ENCODE measurements at places on chromosomes 1 and 21.

- no peak for DNase-seq
Measured at GRCh38 chr1:180926164-180926981, 13.7 kb downstream of the KIAA1614 start.

GRCh38 chr1:39102537-39103327, 76.6 kb downstream of the NDUFS5 start:
- no peak for DNase-seq

GRCh38 chr1:203671521-203672278, 45.1 kb downstream of the ATP2B4 start:
- DNase-seq: no peak

GRCh38 chr1:244974106-244974505, 109.8 kb upstream of the HNRNPU start:
- no peak for DNase-seq

- no peak for DNase-seq
Measured at GRCh38 chr1:36835017-36835695, 199.2 kb downstream of the GRIK3 start.

- DNase-seq: no peak
Measured at GRCh38 chr1:58338081-58338480, 208.4 kb downstream of the OMA1 start.

DNA sequence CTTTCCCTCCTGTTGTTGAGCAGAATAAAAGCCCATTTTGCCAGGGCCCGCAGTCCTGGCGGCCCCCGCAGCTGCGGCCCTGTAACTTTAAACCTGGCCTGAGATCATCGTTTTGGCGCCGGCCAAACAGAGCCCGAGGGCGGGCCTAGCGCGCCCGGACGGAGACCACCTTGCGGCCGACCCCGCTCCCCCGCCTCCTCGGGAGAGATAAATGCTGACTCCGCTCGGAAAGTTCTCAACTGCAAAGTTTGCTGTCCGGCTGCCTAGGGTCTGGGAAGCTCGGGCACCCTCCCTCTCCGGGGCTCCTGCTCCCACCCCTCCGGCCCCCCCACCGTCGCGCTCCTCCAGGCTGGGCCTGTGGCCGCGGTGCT, at the start of gene PDPN:
PDPN (plus strand) TSS at position 238 of the 371 bp plus-strand sequence. CDS start 202 bp downstream, outside the sequence.
- DNase-seq: no peak

GRCh38 chr1:155650231-155650757, 38.3 kb downstream of the YY1AP1 start:
- no peak for DNase-seq

DNA sequence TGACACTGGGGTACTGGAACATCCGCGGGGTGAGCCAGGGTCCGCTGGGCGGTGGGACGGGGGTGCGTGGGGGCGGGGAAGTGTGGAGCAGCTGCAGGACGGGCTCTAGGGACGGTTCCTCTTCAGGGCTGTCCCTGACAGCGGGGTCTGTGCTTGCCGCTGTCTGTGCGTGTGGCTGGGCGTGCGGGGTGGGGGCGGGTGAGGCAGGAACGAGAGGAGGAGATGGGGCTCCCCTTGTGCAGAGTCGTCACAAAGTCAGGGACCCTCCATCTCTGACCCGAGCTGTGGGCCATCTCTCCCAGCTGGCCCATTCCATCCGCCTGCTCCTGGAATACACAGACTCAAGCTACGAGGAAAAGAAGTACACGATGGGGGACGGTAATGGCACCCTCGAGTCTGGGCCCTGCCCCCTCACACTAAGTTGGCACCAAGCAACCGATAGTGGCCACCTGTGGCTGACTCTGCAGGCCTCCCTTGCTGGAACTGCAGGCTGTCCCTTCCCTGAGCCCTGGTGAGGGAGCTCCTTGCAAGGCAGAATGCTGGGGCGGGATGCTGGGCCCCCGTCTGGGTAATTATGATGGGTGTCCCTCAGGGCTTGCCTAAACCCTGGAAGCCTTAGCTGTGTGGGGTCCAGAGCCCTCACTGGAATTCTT, 392 bp downstream of the GSTM2 start:
- no peak for DNase-seq

- no peak for DNase-seq
Measured at GRCh38 chr1:3530086-3530925, 75.8 kb downstream of the ARHGEF16 start.

- no peak for DNase-seq
Measured at GRCh38 chr1:41582004-41582325, 97.5 kb upstream of the EDN2 start.

DNA sequence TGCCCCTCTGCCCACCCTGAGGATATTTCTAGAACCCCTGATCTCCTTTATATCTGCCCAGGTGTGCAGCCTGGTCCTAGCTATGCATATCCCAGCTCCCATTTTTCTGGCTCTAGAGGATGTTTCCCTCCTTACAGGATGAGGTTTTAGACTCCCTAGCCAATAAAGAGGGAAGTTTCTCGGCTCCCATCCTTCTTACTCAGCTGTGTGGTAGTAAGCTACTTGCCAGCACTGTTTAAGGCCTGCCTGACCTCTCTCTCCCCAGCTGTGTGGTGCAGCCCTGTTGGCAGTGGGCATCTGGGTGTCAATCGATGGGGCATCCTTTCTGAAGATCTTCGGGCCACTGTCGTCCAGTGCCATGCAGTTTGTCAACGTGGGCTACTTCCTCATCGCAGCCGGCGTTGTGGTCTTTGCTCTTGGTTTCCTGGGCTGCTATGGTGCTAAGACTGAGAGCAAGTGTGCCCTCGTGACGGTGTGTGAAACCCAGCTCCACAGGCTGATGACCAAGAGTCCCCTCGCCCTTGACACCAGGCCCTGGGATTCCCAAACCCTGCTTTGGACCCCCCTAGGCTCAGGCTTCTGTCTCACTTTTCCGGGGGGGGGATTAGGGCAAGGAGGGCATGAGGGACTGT, 7.8 kb upstream of the P3R3URF start:
- DNase-seq: no peak

GRCh38 chr1:234230414-234230862, 142.8 kb upstream of the COA6 start:
- no peak for DNase-seq

GRCh38 chr1:162251102-162251501, 125.6 kb downstream of the SPATA46 start:
- DNase-seq: no peak

GRCh38 chr1:31587720-31588423, 11.6 kb downstream of the TINAGL1 start:
- DNase-seq: no peak

- DNase-seq: no peak
Measured at GRCh38 chr1:19374926-19375325, 62.8 kb downstream of the SLC66A1 start.

- no peak for DNase-seq
Measured at GRCh38 chr1:151510020-151510405, 1.2 kb upstream of the CGN start.

DNA sequence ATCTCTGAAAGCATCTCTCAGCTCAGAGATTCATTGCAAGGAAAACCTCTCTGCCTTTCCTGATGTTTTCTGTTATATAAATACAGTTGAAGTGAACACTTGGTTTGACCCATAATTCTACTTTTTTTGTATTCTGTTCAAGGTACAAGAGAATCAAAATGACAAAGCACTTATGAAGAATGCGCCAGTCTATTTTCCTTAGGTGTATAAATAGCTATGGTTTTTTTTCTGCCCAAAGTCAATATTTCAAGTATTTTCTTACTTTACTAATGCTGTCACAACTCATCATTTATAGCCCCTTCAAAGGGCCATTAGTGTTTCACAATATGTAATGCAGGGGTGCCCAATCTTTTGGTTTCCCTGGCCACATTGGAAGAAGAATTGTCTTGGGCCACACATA, 142.5 kb upstream of the C1orf105 start:
- no peak for DNase-seq

GRCh38 chr1:162169031-162169790, 99.7 kb downstream of the NOS1AP start:
- no peak for DNase-seq

- no peak for DNase-seq
Measured at GRCh38 chr1:119987686-119988085, 81.8 kb downstream of the NOTCH2 start.

DNA sequence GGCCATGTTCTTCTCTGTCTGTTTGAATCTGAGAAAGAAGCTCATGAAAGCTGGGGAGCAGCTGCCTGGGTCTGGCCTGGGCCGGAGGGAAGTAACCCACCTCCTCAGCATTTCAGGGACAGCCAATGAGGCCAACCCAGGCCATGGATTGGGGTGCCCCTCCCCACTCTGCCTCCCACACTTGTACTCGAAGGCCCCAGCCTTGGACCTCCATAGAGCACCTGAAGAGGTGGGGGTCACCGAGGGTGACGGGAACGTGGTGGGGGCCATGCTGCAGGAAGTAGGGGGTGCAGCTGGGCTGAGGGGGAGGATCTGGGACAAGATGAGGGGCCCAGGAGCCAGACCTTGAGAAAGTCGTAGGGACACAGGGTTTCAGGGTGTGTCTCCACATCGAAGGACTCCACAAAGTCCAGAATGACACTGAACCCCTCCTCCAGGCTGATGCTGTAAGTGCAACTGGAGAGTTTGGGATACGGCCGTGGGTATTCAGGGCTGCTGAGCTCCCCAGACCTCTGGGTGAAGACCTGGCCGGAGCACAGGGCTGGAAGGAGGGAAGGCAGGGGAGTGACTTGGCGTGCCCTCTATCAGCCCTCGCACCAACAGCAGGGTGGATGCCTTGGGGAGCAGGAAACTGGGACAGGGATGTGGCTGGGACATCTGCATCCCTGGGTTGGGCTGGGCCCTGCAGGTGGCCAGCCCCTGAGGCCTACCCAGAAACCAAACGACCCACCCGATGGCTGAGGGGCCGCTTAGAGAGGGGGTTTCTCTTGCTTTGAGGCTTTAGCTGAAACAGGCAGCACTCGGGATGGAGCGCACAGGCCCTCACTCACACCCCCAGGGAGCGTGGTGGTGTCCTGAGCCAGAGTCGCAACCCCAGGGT, 3.8 kb downstream of the MASP2 start:
- no peak for DNase-seq

DNA sequence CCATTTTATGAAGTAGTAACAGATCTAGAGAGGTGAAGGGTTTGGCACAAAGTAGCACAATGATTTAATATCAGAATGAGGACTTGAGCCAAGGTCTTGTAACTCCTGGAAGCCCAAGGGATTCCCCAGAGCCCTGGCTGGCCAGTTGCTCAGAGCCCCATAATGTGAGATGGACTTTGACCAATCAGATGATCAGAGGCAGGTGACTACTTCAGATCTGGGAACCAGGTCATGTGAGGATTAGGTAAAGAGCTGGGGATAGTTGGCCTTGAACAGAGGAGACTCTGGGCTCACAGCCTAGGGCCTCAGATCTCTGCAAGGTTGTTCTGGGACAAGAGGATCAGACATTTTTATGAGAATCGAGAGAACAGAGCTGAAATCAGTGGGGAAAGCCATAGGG, 18.9 kb downstream of the SHISAL2A start:
- DNase-seq: no peak

- DNase-seq: no peak
Measured at GRCh38 chr1:116751146-116751545, 3.1 kb upstream of the CD2 start.

- no peak for DNase-seq
Measured at GRCh38 chr1:18907021-18907916, 4.9 kb upstream of the ALDH4A1 start.

- no peak for DNase-seq
Measured at GRCh38 chr1:24278726-24279125, 40.4 kb upstream of the GRHL3 start.

- DNase-seq: no peak
Measured at GRCh38 chr1:100219883-100220282, 29.8 kb downstream of the DBT start.

GRCh38 chr21:36021251-36021837, 39.0 kb downstream of the SETD4 start:
- no peak for DNase-seq

- DNase-seq: no peak
Measured at GRCh38 chr1:243312952-243313634, 57.3 kb downstream of the SDCCAG8 start.

Measured in GOT3 (cell line).